Gastrocnemius medialis (tissue), 4 donors: ENCODE measurements at places on chromosomes 2 and 18. TPM values are rescaled to one million over a fixed set of nuclear protein-coding genes. Genes with fewer than 3 reads are reported as not detected.

Gene LIMS1
- 308 TPM for total RNA-seq

Gene SLC23A3
- total RNA-seq = not detected

Gene LYPD6B
- total RNA-seq = not detected

Gene RTP5
- not detected for total RNA-seq

Gene NPHP1
- total RNA-seq = 10.3 TPM

Gene IL1RN
- total RNA-seq = 0.91 TPM

Gene SATB2
- total RNA-seq = 3.3 TPM

Gene GATA6
- total RNA-seq = 1.2 TPM
